ENCODE measurements at places on chromosomes 5 and 9.

GRCh38 chr5:75734913-75735789 lies 17.9 kb upstream of the POC5 start:
- no peak for ATAC-seq

DNA sequence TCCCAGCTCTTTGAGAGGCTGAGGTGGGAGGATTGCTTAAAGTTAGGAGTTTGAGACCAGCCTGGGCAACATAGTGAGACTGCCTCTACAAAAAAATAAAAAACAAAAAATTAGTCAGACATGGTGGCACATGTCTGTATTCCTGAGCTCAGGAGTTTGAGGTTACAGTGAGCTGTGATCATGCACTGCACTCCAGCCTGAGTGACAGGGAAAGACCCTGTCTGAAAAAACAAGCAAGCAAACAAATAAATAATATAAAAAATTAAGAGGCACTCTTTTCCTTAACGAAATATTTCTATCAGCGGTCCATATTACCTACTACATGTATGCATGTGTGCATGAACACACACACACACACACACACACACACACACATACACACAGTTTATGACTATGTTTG lies 20.9 kb upstream of the FOCAD start:
- ATAC-seq, result no peak

- peak; percentile 32 for ATAC-seq
Measured at GRCh38 chr5:138936225-138936967, 61.3 kb upstream of the LRRTM2 start.

- ATAC-seq, result no peak
Measured at GRCh38 chr5:137203011-137203632, 296.0 kb downstream of the SPOCK1 start.

- no peak for ATAC-seq
Measured at GRCh38 chr5:88827997-88828396, 55.0 kb downstream of the MEF2C start.

DNA sequence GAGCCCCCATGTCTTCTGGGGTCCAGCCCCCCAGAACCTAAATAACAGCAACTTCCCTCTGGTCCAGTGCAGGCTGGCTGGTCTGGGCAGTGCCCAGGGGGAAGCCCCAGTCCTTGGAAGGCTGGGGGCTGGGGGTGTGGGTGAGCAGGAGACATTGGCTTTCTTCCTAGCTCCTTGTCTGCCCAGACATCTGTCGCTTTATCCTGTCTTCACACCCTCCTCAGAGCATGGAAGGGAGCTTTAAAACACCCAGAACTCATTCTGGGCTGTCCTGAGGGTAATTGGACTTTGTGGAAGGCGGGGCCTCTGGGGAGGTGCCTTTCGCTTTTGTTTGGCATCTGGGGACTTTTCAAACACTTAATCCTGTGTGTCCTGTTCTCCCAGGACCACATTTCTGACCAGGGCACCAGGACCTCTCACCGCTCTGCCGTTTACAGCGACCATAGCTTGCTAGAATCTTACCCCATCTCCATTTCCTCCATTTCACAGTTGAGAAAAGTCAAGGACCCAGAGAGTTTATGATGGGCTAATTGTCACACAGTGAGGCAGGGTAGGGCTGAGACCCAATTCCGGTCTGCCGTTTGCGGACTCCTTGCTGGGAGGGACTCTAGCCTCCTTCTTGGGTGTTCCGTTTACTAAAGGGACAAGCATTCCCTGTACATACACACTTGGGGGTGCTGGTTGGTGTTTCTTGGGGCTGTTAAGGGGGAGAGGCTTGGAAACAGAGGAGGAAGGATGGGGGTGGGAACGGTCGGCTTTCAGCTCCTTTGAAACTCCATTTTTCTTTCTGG lies 1.1 kb downstream of the GSN start:
- peak; percentile 39 for ATAC-seq

DNA sequence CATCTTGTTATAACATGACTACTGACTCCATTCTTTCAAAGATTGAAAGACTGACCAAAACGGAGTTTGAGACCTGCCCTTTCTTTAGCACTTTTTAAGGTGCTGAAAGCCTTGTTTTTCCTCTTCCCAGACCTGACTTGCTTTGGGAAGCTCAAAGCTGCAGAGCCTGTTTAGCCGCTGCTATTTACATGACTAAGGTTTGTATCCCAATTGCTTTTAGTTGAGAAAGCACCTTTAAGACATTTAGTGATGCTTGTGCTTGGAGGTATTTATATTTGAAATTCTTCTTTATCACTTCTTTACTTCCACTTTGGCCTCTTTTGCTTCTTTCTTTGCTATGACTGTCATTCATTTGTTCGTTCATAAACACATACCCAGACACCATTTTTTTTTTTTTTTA lies 182.6 kb upstream of the ELL2 start:
- no peak for ATAC-seq

- peak; percentile 27 for ATAC-seq
Measured at GRCh38 chr5:148808864-148809642, 17.4 kb upstream of the ADRB2 start.

DNA sequence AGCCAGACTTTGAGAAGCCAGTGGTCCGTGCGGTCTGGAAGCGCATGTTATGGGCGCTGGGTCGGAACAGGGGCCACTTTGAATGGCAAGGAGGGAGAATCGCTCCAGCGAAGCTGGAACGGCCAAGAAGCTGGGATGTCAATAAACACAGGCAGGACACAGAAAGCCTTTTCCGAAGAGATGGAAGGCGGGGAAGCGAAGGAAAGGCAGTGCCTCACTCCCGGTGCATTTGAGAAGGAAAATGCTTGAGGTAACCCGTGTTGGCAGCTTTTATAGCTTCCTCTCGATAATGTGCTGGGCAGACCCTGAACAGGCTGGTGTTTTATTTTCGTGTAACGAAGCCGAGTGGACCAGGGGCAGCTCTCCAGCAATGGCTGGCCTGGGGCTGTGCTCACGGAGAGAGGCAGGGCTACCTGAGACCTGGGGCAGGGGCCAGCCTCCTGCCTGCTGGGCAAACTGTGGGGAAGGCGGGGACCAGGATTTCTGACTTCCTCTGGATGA lies 84.2 kb upstream of the SPRY4 start:
- no peak for ATAC-seq

GRCh38 chr9:135606885-135607259 lies 32.5 kb downstream of the GLT6D1 start:
- ATAC-seq, result no peak

DNA sequence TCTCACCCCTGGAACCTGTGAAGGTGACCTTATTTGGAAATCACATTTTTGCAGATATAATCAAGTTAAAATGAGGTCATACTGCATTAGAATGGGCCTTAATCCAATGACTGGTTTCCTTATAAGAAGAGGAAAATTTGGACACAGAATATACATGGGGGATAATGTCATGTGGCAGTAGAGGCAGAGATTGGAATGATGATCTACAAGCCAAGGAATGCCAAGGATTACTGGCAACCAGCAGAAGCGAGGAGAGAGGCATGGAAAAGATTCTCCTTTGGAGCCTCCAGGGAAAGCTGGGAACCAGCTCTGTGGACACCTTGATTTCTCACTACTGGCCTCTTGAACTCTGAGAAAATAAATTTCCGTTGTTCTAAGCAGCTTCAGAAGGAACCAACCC lies 20.2 kb upstream of the CEP78 start:
- ATAC-seq, result no peak

- no peak for ATAC-seq
Measured at GRCh38 chr5:89137148-89137547, 254.2 kb upstream of the MEF2C start.
